ENCODE measurements at places on chromosomes 6 and 20.

- peak; percentile 49 for DNase-seq
Measured at GRCh38 chr20:51204794-51205193, 181.9 kb upstream of the KCNG1 start.

GRCh38 chr6:14784596-14785492, 461.0 kb upstream of the JARID2 start:
- DNase-seq = no peak

DNA sequence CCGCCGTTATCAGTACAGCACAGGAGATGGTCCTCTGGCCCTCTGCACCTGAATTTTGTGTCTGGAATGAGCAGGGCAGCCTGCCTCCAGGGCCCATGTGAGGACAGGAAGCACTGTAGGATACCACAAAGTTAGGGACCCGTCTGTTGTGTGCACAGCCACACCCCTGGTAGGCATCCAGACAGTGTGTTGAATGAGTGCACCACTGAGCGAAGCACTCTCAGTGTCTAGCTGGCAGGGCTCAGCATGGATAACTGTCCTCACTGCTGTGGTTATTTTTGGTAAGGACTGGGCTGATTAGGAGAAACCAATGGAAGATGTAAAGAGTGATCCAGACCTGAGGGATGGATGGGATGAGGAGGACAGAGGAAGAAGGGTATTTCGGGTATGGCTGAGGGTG, 178.7 kb downstream of the CLIC5 start:
- DNase-seq = no peak

DNA sequence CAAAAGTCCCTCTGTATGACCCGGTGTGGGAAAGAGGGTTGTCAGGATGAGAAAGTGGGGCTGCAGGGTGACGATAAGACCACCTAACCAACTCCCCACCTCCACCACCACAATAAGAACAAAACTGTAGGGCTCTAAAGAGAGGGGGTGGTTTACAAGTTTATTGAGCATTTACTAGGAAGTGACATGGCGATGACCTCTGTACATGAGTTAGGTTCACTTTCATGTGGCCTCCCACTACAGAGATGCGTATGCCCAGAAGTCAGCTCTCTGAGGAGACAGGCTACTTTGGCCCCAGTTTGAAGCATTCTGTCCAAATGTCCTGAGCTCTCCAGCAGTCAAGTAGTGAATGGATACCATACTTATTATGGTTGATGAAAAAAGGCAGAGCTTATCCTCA, 28.7 kb upstream of the PI16 start:
- DNase-seq = no peak

DNA sequence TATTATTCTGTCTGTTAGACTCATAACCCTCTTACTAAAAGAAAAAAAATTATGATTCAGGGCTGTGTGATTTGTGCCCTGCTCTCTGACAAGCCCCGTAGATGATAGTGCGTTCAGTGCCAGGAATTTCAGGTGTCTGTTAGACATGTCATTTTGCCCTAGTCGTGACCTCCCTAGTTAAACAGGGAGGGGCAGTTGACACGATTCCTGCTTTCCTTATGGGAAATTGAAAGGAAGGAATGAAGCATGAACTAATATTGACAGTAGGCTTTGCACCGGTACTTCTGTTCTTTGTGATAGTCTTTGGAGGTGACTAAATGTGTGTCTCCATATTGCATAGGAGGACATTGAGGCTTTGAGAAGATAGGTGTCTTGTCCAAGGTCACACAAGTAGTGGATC, 26.3 kb downstream of the RPRD1B start:
- DNase-seq = no peak

- peak; percentile 58 for DNase-seq
Measured at GRCh38 chr6:36724514-36725390, 27.1 kb downstream of the RAB44 start.

- no peak for DNase-seq
Measured at GRCh38 chr6:19691465-19692167, 145.6 kb upstream of the ID4 start.

DNA sequence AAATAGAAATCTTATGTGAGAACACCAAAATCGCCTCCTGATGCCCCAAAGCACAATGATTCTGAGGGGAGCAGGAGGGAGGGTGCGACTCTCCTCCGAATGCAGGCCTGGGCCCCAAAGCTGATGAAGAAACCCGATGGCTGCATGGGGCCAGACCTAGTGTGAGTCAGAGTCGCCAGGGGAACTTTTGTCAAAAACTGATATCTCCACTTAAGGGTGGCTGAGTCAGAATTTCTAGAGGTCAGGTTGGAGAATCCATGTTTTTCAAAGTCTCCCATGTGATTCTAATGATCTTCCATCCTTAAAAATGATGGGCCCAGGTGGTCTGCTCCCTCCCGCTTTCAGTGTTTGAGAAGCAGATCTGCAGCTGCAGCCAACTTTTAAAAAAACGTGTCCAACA, 172.8 kb downstream of the BACH2 start:
- DNase-seq = peak; percentile 79

DNA sequence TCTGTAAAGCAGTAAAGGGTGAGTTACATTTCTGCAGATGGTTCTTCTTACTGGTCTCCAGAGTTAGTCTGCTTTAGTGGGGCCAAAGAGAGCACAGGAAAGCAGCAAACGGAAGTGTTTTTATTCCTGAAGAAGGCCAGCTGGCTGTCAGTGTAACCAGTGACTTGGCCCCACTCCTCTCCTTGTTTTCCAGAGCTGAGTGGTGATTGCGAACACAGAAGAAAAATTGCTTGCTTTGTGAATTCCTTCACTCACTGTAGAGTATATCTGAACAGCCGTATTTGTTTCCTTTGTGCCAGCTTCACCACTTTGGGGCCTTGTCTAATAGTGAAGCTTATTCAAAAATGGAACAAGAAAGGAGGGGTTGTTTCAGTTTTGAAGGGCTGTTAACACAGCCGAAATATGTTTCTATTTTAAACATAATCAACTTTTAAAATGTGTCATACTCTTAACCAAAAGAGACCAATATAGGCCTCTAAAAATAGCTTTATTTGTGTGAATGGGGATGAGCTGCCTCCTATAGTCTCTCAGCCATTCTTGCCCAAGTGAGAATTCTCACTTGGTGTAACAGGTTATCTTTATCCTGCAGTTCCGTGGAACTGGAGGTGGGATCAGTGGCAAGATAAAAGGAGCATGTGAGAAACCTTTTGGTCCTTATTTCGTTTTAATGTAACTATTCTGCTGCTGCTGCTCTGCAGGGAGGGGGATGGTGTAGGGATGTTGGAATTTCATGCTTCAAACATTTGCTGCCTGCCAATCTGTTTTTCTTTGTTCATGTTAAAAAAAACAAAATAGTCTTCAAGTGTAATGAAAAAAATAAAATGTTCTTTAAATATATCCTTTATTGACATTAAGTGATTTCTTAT, 37.8 kb downstream of the ZC2HC1B start:
- peak; percentile 14 for DNase-seq

Measured in RPMI7951 (cell line).